ENCODE measurements at places on chromosomes 3 and 15.

DNA sequence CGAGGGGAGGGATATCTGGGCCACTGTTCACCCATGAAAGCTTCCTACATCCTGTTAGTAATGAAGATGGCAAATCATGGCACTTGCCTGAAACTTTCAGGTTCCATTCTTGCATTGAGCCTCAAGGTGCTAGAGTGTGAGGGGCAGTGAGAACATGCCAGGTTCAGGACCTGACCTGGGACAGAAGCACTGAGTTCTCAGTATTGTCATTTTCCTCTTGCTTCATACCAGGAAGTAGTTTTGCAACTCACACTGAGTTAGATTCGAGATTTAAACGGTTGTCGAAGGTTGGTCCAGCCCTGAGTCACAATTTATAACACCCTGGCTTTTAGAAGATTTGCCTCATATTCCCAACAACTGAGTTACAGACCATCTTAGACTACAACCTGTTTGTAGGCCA lies 11.8 kb upstream of the MEIS2 start:
- DNase-seq, result no peak

DNA sequence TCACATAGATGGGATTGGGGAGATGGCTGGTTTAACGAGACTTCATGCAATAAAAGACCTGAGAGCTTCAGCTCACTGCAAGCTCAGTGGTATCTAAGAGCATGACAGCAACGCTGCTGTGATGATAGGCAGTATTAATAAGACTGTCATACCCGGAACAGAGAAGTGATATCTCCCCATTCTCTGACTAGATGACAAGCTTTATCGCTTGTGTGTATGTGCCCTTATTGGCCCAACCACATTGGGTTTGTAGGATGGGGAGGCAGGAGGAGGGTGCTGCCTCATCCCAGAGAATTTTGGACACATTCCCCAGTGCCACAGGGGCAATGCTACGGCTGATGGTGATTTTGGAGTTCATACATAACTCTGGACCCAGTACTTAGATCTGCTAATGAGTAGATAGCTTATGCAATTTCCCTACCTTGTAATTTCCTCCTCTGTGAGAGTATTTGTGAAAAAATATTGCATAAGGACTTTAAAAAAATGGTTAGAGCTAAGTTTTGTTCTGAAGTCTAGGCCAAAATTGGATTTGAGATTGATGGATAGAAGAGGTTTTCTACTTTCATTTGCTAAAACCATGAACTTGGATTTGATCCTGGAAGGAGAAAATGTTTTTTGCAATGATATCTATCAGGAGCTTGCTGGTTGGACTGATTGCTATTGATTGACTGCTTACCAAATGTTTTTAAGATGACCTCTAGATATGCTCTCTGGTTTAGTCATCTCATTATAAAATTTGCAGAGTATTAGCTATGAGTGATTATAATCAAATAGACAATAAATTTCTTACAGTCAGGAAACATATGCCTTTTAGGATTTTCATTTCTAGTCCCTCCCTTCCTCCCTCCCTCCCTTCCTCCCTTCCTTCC lies 14.0 kb upstream of the TMEM212 start:
- no peak for DNase-seq

GRCh38 chr3:98596541-98597500 lies 3.4 kb upstream of the CPOX start:
- peak; percentile 5 for DNase-seq

DNA sequence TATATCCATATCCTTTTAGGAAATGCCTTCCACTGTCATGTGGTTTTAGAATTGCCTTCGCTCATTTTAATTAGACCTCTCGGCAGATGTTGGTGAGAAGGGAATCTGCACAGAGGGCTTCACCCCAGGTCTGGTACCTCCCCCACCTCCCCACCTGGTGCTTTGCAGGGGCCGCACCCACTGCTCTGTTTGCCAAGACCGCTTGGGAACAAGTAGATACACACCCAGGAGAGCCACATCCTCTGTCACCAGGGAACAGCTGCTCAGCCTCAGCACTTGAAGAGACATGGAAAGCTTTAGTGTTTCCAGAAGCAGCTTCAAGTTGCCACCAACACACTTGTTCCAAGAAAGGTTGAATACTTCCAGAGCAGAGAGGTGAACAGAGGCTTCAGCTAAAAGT lies 21.8 kb downstream of the LRRC31 start:
- DNase-seq, result no peak

DNA sequence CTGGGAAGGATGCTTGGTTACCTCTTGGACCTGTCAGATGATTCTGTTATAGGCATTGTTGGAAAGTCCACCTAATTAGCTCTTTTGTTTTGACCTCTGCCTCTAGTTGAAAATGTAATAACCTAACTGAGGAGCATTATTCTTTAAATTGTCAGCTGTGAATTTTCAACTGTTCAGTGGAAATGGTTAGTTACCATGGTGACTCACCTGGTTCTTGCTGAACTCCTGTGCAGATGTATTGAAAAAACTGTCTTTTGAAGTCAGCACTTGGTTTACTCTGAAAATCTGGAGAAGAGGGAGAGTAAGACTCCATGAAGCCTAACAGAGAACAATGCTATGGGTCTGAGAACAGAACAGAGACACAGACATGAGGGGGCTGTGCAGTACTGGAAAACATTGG lies 72.0 kb downstream of the LARS2 start:
- DNase-seq, result no peak

DNA sequence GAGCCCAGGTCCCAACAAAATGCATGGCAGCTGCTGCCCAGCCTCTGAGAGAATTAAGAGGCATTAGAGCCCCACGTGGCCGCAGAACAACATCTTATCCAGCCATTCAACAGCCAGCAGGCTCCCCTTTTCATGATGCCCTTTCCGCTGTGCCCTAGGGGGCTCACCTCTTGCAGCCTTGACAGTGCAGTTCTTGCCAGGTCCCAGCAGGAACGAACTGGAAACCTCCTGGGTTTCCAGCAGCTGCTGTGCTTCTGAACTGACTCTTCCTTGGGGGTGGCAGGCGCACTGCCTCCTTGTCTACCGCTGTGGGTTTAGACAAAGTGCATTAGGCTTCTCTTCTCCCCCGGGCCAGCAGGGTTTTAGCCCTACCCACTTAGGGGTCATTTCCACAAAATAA lies 85.2 kb downstream of the FAM174B start:
- DNase-seq, result no peak

- DNase-seq, result no peak
Observed at GRCh38 chr3:102753901-102754300, 319.1 kb downstream of the ZPLD1 start.

DNA sequence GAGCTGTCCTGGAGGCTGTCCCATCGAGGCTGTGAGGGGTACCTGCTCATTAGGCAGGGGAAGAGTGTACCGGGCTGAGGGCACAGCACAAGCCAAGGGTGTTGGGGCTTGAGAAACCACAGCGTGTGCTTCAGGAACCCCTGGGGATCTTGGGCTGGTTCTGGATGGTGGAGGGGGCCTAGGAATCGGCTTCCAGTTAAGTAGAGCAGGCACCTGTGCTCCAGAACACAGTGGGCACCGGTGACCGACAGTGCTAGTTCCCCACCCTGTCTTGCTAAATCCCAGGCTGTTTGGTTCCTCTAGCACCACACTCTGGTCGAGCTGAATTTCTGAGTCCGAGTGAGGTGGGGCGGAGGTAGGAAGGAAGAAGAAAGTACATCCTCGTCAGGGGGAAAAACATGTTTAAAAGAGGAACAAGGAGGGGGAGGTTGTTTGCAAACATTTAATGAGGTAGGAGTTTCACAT lies 29.1 kb downstream of the SLC6A6 start:
- DNase-seq, result no peak

DNA sequence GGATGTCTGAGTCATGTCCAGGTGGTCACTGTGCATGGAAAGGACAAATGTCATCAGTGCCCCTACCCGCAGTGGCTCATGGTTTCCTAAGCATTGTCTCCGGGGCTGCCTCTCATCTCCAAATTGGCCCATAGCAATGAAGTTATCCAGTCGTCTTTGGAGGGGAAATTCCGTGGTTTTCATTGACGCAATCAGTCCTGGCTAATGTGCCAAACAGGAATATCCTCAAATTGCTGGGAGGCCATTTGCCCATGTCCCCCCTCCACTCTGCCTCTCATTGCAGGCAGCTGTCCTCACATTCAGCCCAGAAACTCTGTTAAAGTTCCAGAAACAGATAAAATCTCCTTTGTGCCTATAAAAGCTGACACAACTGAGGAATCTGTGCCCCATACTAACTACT lies 81.6 kb downstream of the MCTP2 start:
- DNase-seq, result no peak

Measured in NCI-H526 treated with DMSO at 0.1 percent for 48 hours (cell line).